ENCODE measurements at places on chromosomes 12 and 14.

GRCh38 chr12:44031472-44032185, 195.7 kb downstream of the TMEM117 start:
- DNase-seq = no peak

DNA sequence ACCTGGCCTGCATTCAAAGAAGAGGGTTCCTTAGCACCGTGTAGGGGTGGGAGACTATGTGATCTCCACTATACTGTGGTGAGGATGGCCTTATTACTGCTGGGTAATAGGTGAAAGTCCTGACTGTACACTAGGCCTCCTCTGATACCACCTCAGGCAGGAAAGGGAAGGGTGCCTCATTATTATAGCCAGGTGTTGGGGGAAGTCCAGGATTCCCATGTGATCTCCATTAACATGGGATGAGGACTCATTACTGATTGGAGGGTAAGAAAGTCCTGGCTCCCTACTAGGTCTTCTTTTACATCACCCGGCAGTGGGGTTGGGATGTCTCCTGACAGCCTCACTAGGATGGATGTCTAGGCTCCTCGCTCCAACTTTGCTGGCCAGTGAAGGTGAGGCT, 252.1 kb downstream of the LRIG3 start:
- DNase-seq = no peak

DNA sequence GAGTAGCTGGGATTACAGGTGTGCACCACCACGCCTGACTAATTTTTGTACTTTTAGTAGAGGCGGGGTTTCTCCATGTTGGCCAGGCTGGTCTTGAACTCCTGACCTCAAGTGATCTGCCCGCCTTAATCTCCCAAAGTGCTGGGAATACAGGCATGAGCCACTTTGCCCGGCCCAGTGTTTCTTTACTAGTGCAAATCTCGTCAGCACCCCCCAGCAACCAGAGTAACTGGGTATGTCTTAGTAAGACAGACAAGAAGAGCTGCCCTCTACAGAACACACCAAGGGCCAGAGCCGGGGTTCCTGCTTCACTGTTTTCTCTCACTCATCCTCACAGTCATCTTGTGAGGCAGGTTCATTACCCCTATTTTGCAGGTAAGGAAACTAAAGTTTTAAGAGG, 78.5 kb upstream of the GPR68 start:
- DNase-seq = no peak

DNA sequence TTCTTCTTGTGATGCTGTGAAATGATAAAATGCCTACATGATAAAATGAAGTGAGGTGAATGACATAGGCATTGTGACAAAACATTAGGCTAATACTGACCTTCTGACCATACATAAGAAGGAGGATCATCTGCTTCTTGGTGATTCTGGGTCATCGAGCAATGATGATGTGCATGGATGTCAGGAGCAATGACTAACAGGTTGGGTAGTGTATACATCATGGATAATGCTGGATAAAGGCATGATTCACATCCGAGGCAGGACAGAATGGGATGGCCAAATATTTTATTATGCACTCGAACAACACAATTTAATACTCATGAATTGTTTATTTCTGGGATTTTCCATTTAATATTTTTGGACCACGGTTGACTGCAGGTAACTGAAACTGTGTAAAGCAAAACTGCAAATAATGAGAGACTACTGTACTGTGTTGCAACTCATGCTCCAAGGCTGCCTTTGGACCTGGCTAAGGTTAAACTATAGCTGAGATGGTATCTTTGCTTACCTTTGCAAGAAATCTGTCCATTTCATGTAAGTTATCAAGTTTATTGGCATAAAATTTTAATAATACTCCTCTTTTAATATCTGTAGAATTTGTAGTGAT, 7.6 kb upstream of the SLC25A21 start:
- DNase-seq = no peak

DNA sequence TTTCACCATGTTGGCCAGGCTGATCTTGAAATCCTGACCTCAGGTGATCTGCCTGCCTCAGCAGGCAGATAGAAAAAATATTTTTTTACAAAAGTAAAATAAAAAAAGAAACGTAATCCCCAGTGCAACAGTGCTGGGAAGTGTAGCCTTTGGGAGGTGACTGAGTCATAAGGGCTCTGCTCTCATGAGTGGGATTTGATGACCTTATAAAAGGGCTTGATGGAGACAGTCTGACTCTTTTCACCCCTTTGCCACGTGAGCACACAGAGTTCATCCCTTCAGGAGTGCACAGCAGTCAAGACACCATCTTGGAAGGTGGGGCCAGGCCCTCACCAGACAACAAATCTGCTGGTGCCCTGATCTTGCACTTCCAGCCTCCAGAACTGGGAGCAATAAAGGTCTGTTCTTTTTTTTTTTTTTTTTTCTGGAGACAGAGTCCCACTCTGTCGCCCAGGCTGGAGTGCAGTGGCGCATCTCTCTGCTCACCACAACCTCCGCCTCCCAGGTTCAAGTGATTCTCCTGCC, 24.7 kb upstream of the DYNC1H1 start:
- DNase-seq = no peak

- DNase-seq = no peak
Measured at GRCh38 chr14:82447586-82447985, 913.9 kb upstream of the SEL1L start.

DNA sequence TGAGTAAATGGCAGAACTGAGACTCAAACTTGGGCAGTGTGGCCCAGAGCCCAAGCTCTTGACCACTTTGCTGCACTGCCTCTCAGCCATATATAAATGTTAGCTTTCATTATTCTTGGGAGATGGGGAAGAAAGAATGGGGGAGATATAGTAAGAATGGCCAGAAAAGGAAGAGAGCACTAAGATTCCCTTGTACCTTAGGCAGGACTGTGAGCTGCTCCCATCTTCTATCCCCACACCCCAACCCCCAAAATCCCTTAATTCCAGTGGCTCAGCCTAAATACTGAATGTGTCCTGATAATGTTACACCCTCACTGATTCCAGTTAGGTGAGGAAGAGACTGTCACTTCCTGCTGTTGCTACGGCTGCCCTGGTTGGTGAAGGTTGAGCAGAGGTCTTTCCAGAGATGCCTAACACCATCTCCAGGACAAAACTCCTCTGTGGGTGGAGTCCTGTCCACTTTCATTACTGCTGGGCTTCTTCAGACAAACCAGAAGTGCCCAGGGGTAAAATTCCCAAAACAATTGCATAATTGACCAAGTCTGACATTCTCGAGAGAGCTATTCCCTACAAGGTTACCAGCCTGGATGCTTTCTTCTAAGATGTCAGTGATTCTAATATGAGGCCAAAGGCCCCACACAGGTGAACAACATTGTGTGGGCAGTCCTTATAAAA, 51.8 kb downstream of the GNG2 start:
- DNase-seq = no peak

DNA sequence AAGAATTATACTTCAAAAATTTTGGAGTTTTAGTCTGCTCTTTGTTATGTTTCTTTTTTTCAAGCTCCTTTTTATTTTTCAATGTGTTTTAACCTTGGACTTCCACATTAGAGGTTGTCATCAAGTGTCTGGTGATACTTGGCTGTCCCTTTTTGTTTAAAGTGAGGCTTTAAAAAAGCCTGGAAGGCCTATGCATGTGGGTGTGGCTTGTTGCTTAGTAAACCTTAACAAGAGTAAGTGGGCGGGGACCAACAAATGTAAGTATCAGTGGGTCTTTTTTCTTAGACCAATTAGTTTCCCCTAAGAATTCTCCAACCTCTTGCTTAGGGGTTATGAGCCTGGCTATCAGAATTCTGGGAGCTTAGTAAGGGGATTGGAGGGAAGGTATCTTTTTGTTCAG, 26.4 kb downstream of the HCFC2 start:
- no peak for DNase-seq

- DNase-seq = no peak
Measured at GRCh38 chr14:29453045-29453444, 474.6 kb downstream of the PRKD1 start.

DNA sequence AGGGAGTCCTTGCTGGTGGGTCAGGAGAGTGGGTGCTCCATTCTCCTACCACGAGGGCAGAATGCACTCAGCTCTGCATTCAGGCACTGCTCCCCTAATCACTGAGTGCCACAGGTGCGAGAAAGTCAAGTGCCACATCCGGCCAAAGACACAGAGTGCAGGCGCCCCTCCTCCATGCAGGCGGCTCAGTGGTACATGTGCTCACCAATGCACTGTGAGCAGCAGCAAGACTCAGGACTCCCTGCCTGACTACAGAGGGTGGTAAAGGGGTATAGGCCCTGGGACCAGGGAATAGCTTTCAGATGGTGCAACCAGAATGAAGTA, 32.9 kb downstream of the ZFYVE21 start:
- DNase-seq = no peak

DNA sequence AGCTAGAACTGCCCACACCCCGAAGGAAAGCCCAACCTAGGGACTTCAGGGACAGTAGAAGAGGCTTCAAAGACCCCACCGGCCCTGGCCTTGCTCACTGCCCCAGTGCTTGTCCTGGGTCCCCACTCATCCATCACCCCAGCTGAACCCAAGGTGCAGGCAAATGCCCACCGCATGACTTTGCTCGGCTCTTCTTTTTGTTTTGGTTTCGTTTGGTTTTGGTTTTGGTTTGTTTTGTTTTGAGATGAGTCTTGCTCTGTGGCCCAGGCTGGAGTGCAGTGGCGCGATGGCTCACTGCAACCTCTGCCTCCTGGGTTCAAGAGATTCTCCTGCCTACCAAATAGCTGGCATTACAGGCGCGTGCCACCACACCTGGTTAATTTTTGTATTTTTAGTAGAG, 9.0 kb downstream of the CCDC85C start:
- no peak for DNase-seq

GRCh38 chr12:118259079-118259478, 113.6 kb downstream of the TAOK3 start:
- DNase-seq = no peak

GRCh38 chr12:14275886-14276285, 89.6 kb upstream of the ATF7IP start:
- no peak for DNase-seq

DNA sequence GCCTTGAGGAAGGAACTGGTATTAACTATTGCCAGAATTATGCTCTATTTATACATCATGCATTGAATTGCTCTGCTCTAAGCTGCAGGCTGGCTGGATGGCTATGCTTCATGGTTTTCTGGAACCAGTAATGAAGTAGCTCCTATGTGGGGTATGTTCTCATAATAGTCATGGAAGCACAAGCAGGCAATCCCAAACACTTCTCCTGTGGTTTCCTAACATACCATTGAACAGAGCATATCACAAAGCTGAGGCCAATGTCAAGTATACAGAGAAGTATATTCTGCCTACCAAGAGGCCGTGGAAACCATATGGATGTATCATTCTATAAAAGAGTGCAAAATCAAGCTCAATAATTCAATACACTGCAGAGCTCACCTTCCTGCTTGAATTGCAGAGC, 1752.4 kb upstream of the FLRT2 start:
- no peak for DNase-seq

GRCh38 chr12:66438601-66439000, 136.3 kb downstream of the HELB start:
- no peak for DNase-seq

GRCh38 chr12:50609292-50609874, 104.6 kb downstream of the DIP2B start:
- no peak for DNase-seq

DNA sequence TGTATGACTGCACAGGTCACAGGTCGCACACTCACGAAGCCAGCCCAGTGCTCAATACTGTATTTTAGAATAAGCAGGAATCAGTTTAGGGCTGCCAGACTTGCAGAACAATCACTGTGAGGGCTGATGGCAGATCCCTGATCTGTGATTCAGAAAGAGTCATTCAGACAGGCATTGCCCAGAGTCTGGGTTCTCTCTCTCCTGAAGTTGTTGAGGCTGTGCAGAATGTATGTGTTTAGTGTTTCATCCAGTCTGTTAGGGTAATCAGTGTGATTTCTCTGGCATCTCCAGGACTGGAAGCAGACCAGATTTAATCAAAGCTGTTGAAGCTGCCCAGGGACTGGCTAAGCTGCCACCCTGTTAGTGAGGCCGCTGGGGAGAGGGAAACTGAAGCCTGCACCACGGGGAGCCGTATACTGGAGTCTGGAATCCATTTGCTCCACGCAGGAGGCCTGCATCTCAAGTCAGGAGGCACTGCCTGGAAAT, 69.3 kb downstream of the ETV6 start:
- no peak for DNase-seq

DNA sequence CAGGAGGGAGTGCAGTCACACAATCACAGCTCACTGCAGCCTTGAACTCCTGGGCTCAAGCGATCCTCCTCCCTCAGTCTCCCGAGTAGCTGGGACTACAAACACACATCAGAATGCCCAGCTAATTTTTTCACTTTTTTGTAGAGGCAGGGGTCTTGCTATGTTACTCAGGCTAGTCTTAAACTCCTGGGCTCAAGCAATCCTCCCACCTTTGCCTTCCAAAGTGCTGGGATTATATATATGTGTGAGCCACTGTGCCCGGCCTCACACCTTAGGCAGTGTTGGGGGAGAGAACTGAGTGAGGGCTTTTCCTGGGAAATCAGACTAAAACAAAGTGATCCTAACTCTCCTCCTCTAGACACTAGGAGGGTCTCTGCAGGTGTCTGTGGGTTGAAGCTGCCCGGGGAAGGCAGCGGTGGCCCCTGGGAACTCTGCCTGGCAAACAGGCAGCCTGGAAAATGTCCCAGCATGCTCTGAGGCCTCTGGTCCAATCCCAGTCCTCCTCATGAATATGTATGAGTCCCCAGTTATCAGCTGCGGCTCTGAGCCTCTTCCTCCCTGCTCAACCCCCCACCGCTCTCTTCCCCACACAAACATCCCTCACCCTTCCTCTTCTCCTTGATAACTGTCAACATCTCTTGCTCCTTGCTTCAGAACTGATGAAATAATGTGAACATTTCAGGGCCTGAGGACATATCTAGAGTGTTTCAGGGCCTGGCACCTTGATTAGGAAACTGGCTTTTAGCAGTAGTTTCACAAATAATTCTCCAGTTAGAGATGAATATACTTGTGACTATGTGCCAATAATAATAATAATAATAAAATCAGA, 7.9 kb upstream of the NAA25 start:
- no peak for DNase-seq

- DNase-seq = no peak
Measured at GRCh38 chr14:102077382-102077709, 9.5 kb downstream of the HSP90AA1 start.

GRCh38 chr12:104510145-104510872, 53.6 kb downstream of the CHST11 start:
- no peak for DNase-seq

- no peak for DNase-seq
Measured at GRCh38 chr14:66824251-66824650, 316.3 kb downstream of the GPHN start.

GRCh38 chr14:65033181-65033580, 46.5 kb downstream of the FNTB start:
- DNase-seq = no peak

- no peak for DNase-seq
Measured at GRCh38 chr12:3882896-3883564, 9.8 kb upstream of the PARP11 start.

- DNase-seq = no peak
Measured at GRCh38 chr12:57844709-57845477, 1.6 kb downstream of the CTDSP2 start.
